GM18507 (cell line): ENCODE measurements at places on chromosomes 3 and 15.

- no peak for DNase-seq
These were observed 17.2 kb upstream of the ANKDD1A start for GRCh38 chr15:64894395-64895056.

DNA sequence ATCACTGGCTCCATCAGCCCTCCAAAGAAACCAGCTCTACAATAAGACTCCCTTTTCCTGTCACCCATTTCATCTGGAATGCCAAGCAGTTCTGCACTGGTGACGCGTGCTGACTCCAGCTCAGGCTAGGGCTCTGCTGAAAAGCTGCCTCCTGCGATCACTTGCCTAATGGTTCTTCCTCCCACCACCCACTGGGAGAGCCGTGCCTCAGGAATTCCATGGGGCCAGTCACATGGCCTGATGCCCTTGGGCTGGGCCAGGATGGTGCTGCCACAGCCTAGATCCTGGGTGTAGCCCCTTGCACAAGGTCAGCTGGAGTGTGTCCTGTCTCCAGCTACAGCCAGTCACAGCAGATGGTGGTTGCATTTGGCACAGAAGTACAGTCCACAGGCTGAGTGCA is 98.9 kb downstream of the DNAJB8 start:
- no peak for DNase-seq

GRCh38 chr3:88038566-88038965 is 20.2 kb downstream of the CGGBP1 start:
- no peak for DNase-seq

- DNase-seq: no peak
These were observed 684.6 kb upstream of the CCDC54 start for GRCh38 chr3:106692624-106693023.

DNA sequence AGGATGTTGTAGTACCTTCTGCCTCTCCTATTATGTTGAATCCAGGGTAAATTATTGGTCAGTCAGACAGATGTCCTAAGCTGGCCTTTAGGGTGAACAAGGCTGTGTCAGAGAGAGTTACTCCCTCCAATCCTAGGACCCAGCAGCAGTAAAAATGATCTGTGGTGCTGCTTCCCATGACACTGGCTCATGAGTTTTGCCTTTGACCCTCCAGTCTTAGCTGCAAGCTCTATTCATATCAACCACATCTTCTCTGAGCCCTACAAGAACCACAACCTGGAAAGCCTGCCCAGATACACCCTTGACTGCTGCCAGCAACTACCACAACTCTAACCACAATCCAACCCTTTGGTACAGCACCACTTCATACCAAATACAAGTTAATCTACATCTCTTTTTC is 27.2 kb upstream of the PHLDB2 start:
- no peak for DNase-seq

- DNase-seq: no peak
These were observed 30.1 kb upstream of the SLC24A5 start for GRCh38 chr15:48090666-48091065.

- DNase-seq: peak; percentile 81
These were observed 626 bp upstream of the GPR176 start for GRCh38 chr15:39920510-39921273.

DNA sequence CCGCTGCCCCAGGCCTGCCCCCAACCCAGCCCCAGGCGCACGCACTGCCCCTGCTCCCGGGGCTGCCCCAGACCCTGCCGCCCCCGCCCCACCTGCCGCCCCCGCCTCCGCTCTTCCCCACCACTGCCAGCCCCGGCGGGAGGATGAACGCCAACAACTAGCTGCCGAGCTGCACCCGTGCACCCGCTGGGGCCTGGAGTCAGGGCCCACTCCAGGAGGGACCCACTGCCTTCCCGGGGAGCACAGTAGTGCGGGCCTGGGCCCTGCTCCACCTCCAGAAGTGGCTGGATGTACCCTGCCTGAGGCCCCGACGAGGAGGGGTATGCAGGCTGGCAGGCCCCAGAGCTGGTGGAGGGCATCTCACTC is 10.9 kb downstream of the ZBTB47 start:
- no peak for DNase-seq

DNA sequence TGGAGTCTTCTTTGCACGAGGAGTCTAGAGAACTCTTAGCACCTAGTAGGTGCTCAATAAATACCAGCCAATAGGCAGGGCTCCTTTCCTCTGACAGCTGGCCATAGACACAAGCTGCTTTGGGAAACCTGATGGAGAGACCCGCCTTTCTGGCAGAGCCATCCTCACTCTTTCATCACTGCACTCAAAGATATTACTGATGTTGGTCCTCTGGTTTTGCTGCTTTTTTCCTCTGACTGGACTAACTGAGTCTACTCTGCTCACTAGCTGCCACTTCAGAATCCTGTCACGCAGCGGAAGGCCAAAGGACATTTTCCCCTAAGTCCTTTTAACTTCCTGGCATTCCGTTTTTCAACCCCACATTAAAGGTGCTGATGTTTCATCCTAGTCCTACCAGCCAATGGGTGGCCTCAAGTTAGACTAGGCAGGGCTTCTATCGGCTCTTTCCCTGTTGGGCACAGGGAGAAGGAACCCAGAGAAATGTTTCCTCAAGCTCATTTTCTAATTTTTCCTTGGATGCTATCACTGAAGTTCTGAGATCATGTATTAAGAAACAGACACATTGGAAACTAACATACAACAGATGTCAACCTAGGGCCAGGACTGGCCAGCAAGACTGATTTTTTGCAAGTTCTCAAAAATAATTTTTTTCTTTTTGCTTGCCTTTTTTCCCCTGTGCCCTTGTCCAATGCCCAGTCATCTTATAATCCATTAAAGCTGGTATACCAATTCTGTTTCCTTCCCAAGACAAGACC is 132.8 kb upstream of the ICE2 start:
- no peak for DNase-seq

- DNase-seq: no peak
These were observed 37.6 kb downstream of the PIAS1 start for GRCh38 chr15:68091743-68092142.

- DNase-seq: no peak
These were observed 241.4 kb upstream of the TBL1XR1 start for GRCh38 chr3:177438596-177439220.

DNA sequence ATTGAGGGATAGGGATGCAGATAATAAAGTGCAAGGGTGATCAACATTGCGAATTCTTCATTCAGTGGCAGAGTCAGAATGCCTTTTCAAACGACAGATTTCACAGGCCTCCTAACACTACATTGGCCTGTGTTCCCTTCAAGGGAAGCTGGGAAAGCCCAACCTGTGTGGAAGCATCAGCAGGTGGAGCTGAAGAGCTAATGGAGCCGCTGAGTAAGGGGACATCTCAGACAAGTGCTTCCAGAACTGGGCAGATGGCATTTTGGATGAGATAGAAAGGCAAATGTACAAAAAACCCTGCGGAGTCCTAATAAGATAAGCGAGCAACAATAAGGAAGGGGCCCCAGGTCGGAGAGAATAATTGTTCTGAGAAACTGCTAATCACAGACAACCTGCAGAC is 8.5 kb upstream of the SLC24A5 start:
- no peak for DNase-seq

- DNase-seq: no peak
These were observed 102.2 kb downstream of the NEDD4 start for GRCh38 chr15:55891196-55891595.

DNA sequence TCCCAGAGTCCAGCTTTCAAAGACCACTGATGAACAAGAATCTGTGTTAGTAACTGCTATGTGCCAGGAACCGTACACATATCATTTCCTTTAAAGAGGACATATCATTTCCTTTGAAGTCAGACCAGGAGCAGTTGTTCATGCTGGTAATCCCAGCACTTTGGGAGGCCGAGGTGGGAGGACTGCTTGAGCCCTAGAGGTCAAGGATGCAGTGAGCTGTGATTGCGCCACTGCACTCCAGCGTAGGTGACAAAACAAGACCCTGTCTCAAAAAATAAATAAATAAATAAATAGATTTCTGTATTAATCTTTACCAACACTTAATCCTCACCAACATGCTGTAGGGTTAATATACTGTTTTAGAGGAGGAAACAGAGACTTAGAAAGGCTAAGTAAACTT is 23.9 kb upstream of the CDV3 start:
- no peak for DNase-seq
